ENCODE measurements at places on chromosomes 2 and 18.

DNA sequence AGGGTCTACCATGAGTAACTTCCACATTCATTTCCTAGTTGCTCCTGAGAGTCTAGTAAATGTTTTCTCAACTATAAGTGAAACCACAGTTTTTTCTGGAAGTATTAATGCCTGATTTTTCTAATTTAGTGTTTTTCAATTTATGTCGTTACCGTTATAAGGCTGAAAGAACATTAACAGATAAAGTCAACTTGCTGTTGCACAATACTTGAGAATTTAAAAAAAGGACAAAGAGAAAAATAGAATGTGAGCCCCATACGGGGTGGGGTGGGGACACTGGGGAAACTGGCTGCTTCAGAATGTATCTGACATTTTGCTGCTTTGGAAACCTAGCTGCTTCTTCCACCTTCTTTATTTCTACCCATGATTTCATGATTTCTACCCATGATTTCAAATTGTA, 26.2 kb downstream of the CNOT11 start:
- DNase-seq, result no peak

DNA sequence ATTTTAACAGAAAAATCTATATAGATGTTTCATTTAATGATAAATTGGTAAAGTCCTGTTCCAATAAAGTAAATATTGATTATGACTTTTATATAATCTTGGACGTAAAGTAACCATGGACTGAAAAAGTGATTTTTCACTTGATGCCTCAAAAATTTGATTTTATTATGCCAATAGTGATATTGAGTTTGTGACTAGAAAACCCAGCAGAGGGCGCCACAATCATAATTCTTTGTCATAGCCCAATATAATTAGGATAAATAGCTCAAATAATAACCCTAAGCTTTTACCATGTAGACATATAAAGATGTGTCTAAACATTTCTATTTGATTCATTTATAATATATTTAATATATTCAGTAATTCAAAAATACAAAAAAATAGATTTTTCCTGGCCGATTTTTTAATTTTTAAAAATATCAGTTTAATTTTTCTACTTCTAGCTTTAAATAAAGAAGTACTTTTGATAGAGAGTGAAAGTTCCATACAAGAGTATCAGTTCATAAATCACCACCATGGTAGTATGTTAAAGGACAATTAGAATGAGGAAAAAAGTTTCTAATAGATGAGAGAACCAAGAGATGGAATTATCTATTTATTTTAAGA, 30.7 kb downstream of the CAMKMT start:
- no peak for DNase-seq

GRCh38 chr18:6222271-6222670, 192.4 kb downstream of the L3MBTL4 start:
- no peak for DNase-seq

- no peak for DNase-seq
Measured at GRCh38 chr18:46001074-46001473, 33.9 kb upstream of the EPG5 start.

GRCh38 chr2:60679036-60679780, 76.9 kb upstream of the PAPOLG start:
- peak; percentile 68 for DNase-seq

DNA sequence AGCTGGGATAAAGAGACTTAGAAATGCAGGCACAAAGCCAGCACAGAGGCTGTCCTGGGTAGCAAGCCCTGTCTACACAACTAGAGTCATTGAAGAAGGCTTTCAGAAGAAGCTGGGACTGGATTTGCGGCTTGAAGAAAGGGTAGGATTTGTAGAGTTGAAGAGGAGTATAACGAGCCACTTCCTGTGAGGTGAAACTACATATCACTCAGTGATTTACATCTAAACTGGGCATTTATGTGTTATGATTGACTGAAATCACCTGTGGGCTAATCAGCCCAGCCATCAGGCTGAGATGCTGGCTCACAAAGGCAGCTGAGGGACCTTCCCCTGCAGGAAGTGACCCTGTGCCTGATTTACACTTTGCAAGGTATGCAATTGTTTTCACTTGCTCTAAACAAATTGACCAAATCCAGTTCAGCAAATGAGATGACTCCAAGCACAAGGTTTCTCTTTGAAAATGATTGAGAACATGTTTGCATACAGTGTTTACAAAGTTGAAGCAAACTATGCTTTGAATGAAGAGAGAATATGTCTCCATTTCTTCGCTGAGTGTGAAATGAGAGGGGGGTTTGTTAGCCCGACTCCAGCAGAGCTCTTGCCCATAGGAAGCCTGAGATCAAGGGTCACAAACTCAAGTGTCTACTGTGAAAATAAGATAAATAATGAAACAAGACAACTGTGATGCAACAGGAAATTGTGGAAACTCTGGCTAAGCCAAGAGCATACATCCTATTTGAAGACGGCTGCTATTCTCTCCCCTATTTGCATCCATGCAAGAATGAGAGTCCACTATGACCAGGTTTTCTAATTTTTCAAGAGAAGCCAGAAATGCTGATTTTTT, 69.3 kb upstream of the HK2 start:
- DNase-seq, result no peak

DNA sequence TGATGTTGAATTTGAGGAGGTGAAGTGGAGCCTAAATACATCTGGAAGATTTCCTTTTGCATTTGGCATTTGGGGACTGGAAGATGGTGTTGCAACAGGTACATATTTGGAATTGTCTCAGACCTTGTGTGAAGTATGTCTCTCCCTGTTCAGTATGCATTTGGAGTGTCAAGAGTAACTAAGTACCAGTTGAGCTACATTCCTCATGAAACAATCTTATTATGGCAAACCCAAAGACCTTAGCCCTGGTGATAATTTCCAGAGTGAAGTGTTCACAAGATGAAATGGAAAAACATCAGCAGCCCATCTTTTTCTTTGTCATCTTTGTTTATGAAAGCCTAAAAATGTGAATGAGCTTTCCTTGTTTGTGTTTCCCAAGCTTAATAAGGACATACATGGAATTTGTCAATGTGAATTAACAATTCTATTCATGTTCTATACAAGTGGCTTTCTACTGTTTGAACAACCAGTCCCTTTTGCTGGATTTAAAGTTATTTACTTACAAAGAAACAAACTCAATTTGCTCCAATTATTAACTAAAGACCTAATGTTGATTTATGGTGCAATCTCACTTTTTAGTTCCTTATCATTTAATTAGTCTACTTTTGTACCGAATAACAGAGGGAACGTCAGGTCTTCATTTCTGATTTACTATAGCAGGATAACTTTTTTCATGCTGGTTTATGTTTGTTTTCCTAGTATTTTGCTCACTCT, 42.1 kb upstream of the PPP1R1C start:
- no peak for DNase-seq

DNA sequence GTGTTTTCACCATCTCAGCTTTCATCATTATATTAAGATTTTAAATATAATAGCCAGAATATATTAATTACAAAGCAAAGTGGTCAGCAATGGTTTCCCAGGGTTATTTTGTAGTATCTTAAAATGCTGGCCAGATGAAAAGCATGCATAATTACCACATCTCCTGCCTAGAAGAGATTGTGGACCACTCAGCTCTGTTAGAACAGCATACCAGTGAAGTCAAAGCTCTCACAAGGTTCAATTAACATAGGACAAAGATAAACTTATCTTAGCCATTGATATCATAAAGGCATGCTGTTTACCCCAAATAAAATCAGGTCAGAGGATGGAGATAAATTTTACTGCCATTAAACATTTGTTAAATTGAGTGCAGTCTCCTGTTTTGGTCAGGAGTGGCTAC, 19.3 kb upstream of the PDE1A start:
- no peak for DNase-seq

GRCh38 chr2:1541819-1542475, 128.7 kb downstream of the TPO start:
- DNase-seq, result no peak

- DNase-seq, result peak; percentile 78
Measured at GRCh38 chr2:240513549-240514287, 44.1 kb downstream of the ANKMY1 start.

GRCh38 chr2:30883822-30884221, 76.6 kb upstream of the CAPN13 start:
- DNase-seq, result no peak

DNA sequence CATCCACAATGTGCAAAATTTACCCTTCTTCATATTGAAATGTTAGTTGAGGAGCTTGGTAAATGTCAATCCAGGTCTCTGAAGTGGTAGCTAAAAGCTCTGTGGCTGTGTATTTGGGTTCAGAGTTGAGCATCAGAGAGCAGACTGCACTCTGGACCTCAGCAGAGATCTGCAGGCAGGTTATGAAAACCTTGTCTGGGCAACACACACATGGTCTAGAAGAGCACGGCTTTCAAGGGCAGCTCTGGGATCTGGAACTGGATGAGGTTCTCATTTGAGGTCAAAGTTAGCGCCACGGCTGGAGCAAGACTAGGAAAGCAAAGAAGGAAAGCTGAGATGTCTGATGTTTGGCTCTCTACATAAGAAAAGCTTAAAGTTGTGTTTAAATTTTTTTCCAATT, 243.0 kb downstream of the SH3BP4 start:
- DNase-seq, result no peak

DNA sequence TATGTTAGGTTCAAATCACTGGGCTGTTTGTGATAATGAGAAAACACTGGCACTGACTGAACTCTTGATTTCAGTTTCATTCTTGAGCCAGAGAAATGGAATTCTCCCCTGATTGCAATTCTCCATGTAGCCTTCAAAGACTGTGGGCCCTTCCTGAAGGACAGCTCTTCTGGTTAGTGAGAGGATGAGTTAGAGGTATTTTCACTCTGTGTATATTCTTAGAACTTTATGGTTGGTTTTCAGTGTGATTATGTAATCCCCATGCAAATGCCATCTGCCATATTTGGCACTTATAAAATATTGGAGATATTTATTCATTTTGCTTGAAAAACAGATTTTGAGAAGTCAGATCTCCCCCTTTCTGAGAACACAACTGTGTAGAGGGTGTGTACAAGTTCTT, 323.7 kb downstream of the SLC4A3 start:
- DNase-seq, result no peak

Measured in left forelimb (tissue), 1 donor.